Activated effector memory CD4-positive, alpha-beta T cell treated with anti-CD3 and anti-CD28 coated beads, Interleukin-2, amount 50 U/mL, for 16 hours (primary cell): ENCODE measurements at places on chromosomes 6 and 20.

DNA sequence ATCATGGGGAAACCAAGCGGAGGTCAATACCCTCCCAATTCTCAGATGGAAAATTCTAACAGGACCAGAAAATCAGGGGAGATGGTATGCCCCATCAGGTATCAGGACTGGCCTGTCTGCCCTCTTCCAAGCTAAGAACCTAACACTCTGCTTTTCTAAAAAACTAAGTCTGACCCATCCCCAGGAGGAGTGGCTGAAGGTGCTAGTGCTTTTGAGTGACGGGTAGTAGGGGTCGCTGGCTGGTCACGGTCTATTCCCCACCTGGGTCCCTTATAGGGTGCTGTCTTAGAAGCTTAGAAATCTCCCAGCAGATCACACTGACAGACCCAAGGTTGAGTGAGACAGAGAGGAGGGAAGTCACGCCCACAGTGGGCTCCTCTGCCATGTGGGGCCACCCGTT is 9.6 kb downstream of the ABHD16A start:
- no peak for DNase-seq

DNA sequence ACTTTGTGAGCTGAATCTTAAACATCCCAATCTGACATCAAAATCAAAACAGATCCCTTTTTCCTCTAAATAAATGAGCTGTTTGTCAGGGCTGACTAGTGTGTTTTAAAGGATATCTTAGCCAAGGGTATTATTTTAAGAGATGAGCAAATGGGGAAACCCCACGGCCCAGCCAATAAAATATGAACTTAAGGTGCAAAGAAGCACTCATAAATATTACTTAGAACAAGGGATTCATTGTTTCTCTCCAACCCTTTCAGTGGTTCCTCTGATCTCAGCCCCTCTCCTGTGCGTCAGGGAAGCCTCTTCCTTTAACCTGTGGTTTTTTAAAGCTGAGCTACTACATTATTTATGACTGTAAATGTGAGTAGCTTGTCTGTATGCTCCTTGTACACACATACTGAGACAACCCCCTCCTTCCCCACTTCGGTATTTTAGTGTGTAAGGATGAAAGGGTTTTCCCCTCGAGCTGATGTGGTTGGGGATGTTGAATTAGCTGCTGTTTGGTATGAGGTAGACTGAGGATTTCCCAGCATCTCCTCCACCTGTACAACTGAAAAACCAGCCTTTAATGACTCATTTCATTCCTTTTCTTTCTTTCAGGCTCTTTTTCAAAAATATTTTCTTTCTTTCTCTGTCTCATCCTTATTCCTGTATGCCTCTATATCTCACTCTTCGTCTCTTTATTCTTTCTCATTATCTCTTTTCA is 6.5 kb downstream of the BMP5 start:
- no peak for DNase-seq

DNA sequence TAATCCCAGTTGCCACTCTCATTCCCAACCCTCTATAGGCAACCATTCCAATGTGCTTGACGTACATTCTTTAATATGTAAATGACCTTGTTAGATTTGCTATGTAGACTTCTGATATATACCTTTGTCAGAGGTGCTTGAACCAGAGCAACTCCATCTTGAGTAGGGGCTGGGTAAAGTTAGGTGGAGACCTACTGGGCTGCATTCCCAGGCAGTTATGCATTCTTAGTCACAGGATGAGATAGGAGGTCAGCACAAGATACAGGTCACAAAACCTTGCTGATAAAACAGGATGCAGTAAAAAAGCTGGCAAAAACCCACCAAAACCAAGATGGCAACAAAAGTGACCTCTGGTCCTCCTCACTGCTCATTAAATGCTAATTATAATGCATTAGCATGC is 8.3 kb upstream of the HM13 start:
- no peak for DNase-seq

GRCh38 chr6:1702580-1703051 is 92.9 kb downstream of the FOXC1 start:
- DNase-seq: no peak

GRCh38 chr6:36544228-36544627 is 3.1 kb downstream of the STK38 start:
- DNase-seq: peak; percentile 80

GRCh38 chr20:13430346-13431002 is 208.3 kb downstream of the TASP1 start:
- no peak for DNase-seq

DNA sequence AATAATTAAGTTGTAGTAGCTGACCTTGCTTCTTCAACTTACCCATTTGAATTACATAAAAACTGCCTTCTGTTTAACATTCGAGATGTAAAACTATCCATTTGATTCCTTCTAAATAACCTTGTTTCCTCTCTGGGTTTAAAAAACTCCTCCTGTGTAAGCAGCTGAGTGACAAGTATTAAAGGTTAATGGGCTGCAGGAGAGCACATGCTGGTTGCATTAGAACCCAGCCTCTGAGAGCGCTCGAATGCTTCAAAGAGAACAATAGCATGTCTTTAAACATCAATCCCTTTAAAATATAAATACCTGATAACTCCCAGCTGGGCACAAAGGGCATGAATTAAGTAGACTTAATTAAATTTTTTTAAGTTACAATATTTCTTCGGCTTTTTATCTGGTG is 215.8 kb downstream of the EYA4 start:
- DNase-seq: no peak

DNA sequence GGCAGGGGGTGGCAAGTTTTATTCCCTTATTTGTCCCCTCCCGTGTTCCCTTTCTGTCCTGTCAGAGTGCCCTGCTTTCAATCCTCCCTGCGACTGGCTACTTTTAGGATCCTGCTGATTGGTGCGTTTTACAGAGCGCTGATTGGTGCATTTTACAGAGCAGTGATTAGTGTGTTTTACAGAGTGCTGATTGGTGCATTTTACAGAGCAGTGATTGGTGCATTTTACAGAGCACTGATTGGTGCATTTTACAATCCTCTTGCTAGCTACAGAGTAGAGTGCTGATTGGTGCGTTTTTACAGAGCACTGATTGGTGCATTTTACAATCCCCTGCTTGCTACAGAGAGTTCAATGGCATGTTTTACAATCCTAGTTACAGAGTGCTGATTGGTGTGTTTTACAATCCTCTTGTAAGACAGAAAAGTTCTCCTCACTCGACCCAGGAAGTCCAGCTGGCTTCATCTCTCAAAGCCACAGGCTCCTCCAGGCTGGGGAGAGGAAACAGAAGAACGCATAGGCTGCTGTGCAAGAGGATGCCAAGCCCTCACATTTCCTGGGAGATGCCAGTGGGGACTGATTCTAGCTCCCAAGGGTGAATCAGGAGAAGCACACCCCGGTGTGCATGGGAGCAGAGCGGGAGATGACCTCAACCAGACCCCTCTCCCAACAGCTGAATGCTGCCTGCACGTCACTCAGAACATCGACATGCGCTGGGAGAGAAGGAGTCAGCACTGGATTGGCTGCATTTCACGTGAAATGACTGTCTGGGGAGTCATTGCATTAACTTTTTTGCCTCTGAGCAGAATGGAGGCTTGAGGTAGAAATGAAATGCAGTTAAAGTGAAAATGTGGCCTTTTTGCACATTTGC is 48.3 kb upstream of the SLC22A23 start:
- no peak for DNase-seq

DNA sequence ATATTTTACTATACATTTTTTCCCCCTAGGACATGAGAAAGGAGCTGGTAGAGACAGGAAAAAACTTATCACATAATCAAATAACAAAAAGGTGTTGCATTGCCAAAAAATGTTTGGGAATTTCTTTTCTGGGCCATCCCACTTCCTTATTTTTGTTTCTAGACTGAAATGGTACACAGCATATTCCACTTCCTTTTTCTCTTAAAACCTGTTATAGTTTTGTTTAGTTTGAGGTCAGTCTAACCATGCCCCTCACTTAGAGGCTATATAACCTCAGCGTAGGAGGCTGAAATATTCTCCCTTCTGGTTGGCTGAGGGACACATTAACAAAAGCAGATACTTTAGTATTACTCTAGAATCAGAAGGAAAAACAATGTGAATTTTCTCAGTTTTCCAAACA is 323.9 kb downstream of the GJA1 start:
- DNase-seq: no peak

GRCh38 chr6:147936703-147937470 is 405.8 kb upstream of the SASH1 start:
- no peak for DNase-seq

GRCh38 chr6:135149376-135149775 is 31.7 kb upstream of the MYB start:
- DNase-seq: no peak

DNA sequence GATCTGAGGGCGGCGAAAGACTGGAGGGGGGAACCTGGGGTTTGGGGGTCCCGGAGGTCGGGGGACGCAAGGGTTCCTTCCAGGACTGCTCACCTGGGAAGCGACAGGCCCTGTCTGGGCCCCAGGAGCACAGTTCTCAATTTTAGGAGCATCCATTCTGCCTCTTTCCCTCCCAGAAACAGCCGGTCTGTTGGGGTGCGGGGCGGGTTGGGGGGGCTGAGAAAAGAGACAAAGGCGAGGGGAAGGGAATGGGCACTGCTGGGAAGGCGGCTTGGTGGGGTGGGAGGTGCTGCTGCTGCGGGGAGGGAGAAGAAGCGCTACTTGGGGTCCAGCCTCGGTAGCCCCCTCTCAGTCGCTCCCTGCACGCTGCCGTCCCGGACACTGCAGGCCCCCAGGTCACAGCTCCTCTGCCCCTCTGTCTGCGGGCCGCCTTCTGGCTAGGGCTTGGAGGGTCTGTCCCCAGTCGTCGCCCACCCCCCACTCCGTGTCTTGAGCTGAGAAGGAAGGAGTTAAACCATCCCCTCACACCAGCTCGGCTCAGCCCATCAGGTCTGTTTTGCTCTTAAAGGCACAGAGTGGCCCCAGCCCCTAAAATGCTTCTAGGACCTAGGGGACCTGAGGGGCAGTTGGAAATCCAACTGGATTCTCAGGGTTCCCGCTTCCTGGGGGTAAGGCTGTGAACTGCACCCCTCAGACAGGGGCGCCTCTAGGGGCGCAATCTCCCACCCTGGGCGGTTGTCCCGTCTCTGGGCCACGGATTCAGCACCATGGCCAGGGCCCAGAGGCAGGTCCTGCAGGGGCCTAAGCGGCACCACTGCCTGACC is 690 bp downstream of the GDAP1L1 start:
- DNase-seq: no peak

GRCh38 chr6:104472021-104472901 is 387.5 kb downstream of the HACE1 start:
- no peak for DNase-seq

- DNase-seq: no peak
These were observed 138.3 kb downstream of the CD83 start for GRCh38 chr6:14255916-14256315.

DNA sequence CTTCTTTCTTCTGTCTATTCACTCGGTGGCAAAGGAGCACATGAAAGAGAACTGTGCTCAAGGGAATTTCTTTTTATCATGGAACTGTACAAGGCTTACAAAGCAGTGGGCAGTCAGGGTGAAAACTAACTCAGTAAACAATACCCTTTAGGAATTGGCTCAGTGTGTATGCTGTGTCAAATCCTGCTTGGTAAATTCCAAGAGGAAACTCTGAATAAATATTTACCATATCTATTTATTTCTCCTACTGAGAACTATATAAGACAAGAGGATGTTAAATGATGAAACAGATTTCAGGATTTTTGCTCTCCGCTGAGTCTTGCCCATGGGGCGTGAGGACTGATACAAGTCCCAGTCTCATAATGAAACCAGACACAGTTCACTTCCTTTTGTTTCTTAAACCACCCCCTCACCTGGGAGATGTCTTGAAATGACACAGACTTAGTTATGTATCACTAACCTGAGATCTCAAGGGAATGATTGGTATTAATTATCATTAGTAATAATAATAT is 188.8 kb downstream of the BACH2 start:
- peak; percentile 68 for DNase-seq

DNA sequence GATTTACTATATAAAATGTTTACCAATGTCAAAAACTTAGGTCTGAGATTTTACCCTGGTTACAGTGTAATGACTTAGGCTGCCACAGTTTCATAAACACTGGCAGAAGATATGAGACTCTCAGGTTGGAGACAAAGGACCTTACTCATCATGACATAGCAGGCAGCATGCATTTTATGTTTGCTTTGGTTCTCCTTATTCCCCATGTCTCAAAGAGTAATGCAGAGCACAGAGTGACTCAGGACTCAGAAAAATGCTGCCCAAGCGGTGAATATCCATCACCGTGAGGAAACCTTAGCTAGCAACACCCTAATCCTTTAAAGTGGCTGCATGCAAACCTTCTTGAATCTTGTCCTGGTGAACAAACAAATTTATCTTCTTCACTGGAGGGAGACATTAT is 112.1 kb upstream of the EYS start:
- no peak for DNase-seq

DNA sequence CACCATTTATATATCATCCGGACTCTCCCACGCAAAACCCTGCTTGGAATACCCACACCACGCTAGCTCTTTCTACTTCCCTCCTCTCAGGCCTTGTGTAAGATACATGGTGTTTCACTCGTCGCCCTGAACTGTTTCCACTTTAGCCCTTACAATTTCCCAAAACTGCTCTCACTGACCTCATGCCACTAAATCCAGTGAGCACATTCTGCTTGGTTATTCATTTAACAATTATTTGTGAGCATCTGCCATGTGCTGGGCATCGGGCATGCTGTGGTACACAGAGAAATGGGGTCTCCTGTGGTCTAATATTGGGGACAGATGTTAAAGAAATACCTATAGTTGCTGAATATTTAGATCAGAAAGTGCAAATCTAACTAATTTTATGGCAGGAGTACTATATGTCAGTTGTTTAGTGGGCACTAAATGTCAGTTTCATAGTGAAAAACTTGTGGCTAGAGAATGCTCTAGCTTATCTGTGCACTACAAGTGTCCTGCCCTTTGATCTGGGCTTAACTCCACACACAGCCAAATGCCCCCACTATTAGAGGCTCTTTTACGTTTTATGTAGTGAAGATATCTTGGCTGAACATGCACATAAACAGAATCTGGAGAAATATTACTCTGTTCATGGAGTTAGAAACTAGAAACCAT is 41.0 kb downstream of the PLEKHG1 start:
- DNase-seq: no peak

DNA sequence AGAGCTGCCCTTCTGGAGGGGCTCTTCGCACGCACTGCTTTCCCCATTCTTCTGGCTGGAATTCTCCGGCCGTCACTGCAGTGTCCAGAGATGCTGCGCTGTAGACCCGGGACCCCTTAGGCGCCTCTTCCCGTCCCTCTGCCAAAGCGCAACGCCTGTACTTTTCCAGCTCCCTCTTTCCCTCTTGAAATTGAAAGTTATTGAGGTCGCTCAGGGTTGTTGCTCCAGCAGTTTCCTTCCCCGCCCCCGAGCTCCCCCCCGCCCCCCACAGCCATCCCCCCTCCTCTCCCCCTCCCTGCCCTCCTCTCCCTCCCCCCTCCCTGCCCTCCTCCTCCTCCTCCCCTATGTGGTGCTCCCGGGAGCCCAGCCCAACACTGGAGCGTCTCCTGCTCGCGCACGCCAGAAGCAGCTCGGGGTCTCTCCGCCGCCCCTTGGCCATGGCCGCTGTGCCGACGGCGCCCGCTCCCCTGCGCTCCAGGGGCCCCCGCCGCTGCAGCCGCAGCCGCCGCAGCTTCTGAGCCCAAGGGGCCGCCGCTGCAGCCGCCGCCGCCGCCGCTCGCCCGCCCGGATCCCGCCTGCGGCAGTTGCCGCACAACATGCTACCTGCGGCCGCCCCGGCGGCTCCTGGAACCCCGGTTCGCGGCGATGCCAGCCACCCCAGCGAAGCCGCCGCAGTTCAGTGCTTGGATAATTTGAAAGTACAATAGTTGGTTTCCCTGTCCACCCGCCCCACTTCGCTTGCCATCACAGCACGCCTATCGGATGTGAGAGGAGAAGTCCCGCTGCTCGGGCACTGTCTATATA is at the start of gene RSPO3:
RSPO3 (plus strand) TSS at position 374 of the 804 bp plus-strand sequence. CDS start 522 bp downstream, outside the sequence.
- no peak for DNase-seq
